ENCODE measurements at places on chromosomes 3 and 15.

DNA sequence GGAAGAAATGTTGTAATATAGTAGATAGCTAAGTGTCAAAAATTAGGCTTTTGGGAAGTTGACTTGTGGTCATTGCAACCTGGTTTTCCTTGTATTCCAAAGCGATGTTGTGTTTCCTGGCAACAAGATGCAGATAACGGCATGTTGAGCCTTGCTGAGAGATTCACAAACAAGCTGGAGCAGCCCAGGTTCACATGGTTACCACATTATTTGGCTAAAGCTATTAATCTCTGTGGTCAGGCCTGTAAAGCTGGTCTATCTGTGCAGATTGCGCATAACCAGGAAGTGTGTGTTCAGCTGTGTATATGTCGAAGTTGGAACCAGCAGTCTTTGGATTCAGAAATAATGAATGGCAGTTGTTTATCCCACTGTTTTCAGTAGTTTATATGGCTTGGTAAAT, 6.6 kb downstream of the TIPARP start:
- no peak for DNase-seq

GRCh38 chr3:132254076-132254755, 63.0 kb upstream of the ACP3 start:
- DNase-seq: no peak

DNA sequence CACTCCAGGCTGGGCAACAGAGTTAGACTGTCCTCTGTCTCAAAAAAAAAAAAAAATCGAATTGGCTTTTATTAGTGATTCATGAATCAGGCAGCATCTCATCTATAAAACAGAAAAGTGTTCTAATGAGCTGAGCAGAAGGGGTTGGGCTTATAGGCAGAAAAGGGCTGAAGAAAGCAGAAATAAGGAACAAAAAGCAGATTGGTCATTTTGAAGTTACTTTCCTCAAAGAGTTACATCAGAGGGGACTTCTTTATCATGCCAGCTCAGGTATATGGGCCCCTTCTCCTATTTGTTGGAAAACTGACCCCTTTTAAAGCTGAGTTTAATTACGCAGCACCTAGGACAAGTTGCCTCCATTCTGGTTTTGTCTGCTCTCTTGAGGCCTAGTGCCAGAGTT, 722 bp upstream of the POGLUT1 start:
- no peak for DNase-seq

- no peak for DNase-seq
These were observed 1084.1 kb downstream of the FHIT start for GRCh38 chr3:60167186-60167585.

DNA sequence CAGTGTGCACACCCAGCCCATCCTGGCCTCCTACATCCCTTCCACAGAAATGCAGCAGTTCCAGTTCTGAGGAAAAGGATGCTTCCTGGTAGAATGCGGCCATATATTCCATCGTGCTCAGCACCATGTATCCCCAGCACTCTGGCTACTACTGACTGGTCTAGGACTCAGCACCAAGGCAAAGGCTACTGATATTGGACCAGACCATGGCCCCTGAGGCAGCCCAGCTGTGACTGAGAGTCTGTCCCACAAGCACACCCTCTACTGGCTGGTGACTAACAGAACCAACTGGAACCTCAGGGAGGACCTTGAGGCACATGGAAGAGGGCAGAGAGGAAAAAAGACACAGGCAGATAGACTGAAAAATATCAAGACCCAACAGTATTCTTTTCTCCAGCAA, 30.0 kb downstream of the TARS3 start:
- no peak for DNase-seq

DNA sequence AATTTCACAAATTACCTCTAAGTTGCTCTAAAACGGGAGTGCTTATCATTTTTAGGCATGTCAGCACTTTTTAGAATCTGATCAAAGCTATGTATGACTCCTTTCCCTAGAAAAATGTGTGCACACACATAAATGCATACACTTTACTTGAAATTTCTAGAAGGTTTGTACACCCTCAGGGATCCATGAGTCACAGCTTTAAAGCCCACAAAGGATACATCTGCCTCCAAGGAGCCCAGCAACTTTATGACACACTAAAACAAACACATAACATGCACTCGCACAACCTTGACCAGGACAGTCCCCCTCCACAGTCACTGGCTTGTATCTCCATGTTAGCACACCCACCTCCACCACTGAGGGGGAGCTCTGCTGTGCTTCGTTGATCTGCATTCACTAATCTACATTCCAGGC, 722.0 kb upstream of the CFAP20DC start:
- no peak for DNase-seq

- DNase-seq: no peak
These were observed 110.0 kb downstream of the RAB11A start for GRCh38 chr15:65979316-65979715.

GRCh38 chr15:41605566-41605965, 46.6 kb downstream of the TYRO3 start:
- DNase-seq: no peak

All from GOT3 (cell line).